ENCODE measurements at places on chromosomes 1 and 21.

- no peak for DNase-seq
Observed at GRCh38 chr1:89826594-89826993, 5.8 kb downstream of the LRRC8D start.

- no peak for DNase-seq
Observed at GRCh38 chr1:110051262-110051648, 16.8 kb downstream of the STRIP1 start.

DNA sequence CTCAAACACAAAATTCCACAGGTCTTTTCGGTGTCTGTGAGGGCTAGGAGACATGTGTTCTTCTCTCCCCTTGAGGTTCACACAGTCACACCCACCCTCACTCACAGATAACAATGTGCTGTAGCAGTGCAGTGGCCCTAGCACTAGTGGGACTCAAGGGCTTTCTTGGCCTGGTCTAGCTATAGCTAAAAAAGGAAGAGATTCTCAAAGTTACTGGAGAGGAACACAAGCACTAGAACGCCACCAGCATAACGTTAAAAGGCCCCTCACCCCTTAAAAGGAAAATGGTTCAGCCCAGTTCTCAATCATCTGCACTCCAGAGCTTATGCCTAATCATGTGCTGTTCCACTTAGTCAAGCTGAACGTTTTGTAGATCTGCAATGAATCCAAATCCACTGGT, 39.5 kb downstream of the RGS8 start:
- no peak for DNase-seq

DNA sequence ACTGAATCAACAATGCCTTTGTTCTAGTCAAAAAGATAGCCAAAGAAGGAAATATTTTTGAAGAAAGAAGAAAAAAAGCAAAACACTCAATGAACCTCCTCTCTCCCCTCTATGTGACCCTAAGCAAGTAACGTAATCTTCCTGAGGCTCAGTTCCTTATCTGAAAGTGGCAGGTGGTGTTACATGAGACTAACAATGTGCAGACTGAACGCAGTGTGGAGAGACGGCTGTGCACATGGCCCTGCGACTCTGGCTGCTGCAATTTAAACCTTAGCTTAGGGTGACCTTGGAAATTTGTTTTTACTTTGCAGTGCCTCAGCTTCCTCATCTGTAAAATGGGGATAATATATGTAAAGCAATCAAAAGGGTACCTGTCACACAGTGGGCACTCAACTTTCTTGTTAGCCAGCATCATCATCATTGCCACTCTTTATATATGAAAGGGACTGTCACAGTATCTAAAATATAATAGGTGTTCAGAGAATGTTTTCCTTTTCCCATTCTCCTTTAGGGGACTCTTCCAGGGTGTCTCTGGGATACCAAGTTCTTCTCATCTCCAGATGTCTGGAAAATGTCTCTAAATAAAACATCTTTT, 100.1 kb upstream of the JUN start:
- no peak for DNase-seq

DNA sequence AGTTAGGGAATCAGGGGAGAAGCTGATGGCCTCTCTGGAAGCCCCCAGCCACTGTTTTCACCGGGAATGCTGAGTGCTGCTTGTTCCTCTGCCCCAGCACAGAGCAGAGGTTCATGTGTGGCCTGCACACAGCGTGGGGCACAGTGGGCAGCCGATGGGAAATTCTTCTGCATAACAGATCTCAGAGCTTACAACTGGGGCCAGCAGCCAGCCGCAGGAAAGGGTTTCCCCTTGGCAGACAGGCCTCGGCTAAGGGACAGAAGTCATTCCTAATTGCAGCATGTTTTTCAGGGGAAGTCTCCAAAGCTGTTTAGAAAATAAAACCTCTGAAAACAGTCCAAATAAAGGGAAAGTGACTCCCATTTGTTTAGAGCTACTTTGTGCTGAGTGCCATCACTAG, 22.6 kb downstream of the HMGB4 start:
- no peak for DNase-seq

DNA sequence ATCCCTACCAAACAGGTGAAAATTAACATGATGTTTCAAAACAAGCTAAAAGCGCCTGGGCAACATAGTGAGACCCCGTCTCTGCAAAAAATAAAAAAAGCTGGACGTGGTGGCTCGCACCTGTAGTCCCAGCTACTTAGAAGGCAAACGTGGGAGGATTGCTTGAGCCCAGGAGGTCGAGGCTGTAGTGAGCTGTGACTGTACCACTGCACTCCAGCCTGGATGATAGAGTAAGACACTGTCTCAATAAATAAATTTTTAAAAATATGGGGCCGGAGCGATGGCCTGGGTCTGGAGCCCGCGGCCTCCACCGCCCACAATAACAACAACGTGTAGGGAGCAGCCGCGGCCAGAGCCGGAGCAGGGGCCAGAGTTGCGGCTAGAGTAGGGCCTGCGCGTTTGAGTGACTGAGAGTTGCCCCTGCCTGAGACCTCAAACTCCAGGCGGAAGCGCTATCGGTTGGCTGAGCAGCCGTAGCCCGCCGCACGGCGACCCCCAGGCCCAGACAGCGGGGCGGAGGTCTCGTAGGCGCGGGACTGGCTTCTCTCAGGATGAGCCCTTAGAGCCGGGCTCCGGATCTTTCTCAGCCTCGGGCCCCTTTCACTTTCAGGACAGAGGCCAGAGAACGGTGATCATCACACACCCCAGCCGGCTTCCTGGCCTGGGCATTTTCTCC, 41.4 kb downstream of the ZMYM1 start:
- DNase-seq, result peak; percentile 3

DNA sequence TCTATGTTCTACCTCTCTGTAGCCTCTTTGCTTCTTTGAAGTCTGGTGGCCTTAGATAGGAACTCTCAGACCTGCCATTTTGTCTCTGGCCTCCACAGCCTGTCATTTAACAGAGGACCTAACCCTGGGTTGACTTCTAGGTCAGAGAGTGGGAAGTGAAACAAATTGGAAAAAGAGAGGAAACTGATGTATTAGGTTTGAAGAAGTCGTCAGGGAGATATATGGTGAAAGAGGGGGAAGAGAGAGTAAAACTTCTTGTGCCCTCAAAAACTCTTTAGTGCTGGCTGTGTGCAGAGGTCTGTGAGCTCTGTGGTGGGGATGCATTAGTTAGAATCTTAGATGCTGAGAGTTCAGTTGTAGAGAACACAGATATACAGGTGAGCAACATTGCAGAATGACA, 30.2 kb upstream of the CD1D start:
- no peak for DNase-seq

Measured in T-helper 1 cell (primary cell).